ENCODE measurements at places on chromosomes 4 and X. TPM values are rescaled to one million over a fixed set of nuclear protein-coding genes. Genes with fewer than 3 reads are reported as not detected.

DNA sequence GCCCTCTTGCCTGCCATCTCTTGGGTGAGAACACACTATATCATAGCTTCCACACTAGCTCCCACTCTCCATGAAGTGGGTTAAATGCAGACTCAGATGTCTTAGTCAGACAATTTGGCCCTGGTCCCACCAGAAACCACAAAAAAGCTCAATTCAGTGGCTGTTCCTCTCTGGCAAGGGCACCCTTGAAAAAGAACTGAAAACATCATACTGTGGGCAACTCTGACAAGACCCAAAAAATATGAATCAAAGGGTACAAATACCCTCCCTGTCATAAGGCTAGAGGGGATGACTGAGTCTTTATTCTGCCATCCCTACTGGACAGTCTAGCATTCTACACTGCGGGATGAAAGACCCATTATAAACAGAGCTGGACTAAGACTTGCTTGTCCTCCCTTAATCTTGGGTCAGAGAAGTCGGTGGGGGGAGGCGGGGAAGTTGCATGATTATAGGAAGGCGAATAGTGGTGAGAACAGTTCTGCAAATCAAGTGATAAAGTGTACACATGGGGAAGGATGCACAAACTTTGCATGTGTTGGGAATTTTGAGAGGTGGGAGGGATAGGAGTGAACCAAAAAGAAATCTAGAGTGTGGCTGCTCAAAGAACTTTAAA lies 172.1 kb downstream of the OPHN1 start:
- DNase-seq = no peak

- DNase-seq = no peak
These were observed 161.5 kb downstream of the CPE start for GRCh38 chr4:165540206-165540830.

The KLF3 gene
- total RNA-seq = 8.3 TPM

The HTRA3 gene
- total RNA-seq = not detected

DNA sequence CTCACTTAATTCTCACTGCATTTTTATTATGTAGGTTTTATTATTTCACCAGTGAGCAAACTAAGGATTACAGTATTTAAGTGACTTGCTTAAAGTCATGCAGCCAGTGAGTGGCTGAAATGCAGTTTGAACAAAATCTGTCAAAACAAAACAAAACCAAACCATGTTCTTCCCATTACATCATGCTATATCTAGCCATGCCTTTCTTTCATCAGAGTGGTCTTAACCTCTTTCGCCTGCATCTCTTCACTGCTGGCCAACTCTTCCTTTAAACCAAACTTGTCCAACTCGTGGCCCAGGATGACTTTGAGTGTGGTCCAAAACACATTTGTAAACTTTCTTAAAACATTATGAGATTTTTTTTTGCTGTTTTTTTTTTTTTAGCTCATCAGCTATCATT lies 223.2 kb downstream of the PCDH7 start:
- DNase-seq = no peak

The PSAPL1 gene
- total RNA-seq = not detected
